Stimulated activated CD4-positive, alpha-beta T cell treated with anti-CD3 and anti-CD28 coated beads, Interleukin-4, amount 100 ng/mL, for 48 hours (primary cell): ENCODE measurements at places on chromosomes 7 and 10.

- no peak for DNase-seq
Observed at GRCh38 chr7:71627651-71628050, 495.7 kb downstream of the GALNT17 start.

GRCh38 chr10:88045096-88045495, 181.7 kb downstream of the PTEN start:
- no peak for DNase-seq

DNA sequence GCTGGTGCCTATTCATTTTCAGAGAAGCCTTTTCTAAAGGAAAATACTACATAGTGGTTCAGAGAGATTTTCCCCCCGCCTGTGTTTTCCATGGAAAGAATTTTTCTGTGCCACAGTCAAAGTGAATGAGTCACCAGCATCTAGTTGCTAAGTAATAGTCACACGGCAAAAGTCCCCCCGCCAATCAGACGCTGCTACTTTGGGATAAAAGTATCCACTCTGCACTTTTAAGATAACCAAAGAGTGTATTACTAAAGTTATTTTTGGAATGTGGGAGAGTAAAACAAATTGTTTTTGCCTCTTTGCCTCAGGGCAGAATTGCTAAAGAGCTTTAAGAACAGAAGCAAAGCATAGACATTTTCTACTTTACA, 23.5 kb downstream of the ABLIM1 start:
- DNase-seq, result no peak

DNA sequence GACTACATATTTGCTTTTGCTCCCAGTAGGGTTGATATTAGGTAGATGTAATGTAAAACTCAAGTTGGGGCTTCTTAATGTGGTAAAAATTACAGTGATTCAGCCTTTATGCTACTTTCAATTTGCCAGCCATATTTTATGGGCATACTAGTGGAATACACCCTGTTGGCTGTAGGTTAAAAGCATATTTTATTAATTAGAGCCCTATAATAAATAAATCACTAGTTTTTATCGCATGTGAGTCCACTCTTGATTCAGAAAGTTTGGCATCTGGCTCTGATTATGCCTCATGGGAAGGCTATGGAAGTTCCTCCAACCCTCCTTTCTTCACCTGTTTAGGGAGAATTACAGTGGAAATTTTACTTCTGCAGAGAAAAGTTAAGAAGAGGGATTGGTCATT, 390.9 kb downstream of the GATA3 start:
- DNase-seq, result no peak

- DNase-seq, result peak; percentile 40
Observed at GRCh38 chr7:2715341-2716231, 27.6 kb downstream of the AMZ1 start.

- DNase-seq, result no peak
Observed at GRCh38 chr10:122504610-122504950, 43.2 kb downstream of the HTRA1 start.

DNA sequence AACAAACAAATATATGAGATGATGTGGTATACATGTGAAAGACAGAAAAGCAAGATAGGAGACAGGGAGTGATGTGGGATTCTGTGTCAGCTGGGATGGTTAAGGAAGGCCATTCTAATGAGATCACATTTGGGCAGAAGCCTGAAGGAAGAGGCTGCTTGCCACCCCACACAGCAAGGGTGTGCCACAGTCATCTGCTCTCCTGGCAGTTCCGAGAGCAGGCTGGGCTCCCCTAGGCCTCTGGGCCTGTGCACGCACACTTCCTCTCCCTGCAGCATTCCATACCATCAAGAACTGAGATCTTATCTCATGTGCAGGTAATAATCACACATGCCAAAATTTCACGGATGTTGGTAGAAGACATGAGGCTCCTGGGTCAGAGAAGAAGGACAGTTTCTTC, 43.1 kb downstream of the SYPL1 start:
- no peak for DNase-seq

DNA sequence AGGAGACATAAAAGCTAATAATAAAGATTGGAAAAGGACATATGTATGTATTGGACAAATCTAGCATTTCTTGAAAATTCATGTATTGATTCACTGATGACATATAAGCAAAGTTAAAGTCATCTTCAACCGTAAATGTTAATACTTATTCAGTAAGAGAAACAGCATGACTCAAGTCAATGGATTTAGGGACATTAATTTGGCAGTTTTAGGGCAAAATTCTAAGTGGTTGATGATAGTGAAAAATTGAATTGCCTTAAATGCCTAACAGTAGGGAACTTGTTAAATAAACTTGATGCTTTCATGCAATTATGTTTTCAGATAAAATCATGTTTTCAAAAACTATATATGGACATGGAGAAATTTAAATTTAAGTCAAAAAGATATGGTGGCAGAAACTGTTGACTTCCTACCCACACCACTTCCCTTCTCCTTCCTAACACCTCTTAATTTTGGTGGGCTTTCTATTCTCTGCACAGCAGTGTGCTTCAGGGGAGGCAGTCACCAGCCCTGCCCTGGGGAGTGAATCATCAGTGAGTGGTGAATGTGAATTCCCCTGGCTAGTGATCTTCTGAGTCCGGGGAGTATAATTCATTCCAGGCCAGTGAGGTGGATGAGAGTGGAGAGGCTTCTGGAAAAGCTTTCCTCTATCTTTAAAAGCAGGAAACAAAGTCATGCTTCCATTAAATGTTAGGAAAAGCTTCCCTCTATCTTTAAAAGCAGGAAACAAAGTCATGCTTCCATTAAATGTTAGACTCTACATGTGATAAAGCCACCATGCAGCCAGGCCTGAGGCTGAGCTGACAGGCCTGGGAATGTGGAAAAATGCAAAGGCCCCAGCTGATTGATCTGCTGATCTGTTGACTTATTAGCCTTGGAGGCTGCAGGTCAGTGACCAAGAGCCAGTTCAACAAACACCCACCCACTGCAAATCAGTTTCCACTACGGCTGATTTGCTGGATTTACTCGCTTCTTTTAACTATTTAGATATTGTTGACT, 25.2 kb upstream of the ITGB1 start:
- no peak for DNase-seq

DNA sequence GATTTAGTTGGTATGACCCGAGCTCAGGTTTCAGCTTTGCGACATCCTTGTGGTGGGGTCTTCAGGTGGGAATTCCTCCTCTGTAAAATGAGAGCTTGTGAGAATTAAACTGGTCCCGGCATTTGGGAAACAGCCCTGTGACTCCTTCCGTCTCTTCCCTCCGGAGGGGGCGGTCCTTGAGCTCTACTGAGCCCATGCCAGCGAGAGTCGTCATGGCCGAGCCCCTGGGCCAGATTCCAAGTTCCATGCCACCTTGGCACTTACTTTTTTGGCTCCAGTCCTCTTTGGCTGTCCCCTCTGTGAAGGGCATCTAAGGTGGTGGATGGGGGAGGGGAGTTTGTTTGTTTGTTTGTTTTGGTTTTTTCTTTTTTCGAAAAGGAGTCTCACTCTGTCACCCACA, 47.6 kb downstream of the GTF2IRD1 start:
- DNase-seq, result no peak

DNA sequence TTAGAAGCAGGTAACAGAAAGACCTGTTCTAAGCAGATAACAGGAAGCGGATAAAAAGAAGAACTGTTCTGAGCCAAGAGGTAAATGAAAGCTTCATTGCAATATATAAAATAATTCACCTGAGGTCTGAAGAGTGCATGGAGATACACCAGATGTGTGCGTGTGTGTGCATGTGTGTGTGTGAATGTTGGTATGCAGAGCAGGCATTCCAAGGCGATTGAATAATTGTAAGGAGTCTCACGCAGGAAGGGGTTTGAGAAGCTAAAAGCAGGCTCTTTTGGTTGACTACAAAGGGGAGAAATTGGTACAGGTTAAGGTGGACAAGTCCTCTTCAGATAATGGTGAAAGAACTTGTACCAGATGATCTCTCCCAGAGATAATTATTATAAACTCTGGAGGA, 450.6 kb downstream of the DNAJB9 start:
- DNase-seq, result no peak

DNA sequence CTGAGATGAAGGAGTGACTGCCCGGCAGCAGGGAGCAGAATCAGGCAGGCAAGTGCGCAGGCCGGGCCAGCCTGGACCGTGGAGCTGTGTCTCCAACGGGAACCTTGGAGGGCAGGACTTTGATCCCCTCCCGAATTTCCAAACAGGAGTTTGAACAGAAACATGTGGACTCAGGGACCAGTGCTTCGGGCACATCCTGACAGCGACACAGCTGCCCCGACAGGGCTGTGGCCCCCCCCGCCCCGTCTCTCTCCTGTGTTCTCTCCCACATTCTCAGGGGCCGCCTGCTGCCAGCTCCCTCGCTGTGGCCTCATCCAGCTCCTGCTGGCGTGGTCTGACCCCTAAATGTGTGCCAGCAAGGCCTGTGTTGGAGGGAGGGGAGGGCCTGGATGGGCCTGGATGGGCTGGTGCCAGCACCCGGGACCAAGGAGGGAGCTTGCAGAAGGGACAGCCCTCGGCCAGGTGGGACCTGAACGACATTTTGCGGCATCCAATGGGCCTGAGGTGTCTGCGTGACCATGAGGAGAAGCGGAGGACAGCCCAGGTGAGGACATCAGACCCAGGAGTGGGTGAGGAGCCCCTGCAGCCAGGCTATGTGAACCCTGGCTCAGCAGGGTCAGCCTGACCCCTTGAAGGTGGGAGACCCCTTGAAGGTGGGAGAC, 222.9 kb downstream of the DNAJB6 start:
- no peak for DNase-seq

GRCh38 chr7:24880886-24881285, 99.1 kb downstream of the OSBPL3 start:
- no peak for DNase-seq

DNA sequence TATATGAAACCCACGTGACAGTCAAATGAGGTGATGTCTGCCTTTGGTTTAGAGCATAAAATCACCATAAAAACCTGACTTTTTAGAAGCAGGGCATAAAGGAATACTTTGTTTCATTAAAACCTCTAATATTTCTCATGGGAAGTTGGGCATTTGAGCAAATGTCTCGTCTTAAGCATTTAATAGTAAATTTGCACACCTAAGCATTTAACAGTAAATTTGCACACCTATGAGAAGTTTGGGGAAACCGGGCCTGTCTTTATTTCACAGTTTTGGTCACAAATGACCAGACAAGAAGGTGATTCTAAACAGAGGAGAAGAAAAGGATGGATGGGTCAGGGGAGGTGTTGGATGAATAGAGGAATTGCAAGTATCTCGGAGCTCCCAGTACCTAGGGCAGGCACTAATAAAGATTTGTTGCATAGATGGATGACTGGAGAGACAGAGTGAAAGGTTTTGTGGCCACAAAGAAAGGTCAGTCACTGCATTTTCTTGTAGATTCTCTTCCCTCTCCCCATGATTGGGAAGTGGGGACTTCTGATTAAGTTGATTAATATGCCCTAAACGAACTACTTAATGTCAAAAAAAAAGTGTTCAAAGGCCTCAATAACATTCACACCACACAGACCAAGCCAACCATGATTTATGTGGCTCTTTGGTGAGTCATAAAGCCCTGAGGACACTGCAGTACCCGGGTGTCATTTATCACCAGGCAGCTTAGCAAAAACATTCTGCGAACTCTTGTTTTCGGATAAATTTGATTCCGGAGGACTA, 158.2 kb downstream of the SPAG6 start:
- DNase-seq, result no peak

- no peak for DNase-seq
Observed at GRCh38 chr7:139049111-139049510, 13.3 kb upstream of the ZC3HAV1L start.

GRCh38 chr7:100675581-100676350, 2.2 kb downstream of the GNB2 start:
- peak; percentile 70 for DNase-seq

- no peak for DNase-seq
Observed at GRCh38 chr7:83117466-83117865, 45.2 kb downstream of the PCLO start.

DNA sequence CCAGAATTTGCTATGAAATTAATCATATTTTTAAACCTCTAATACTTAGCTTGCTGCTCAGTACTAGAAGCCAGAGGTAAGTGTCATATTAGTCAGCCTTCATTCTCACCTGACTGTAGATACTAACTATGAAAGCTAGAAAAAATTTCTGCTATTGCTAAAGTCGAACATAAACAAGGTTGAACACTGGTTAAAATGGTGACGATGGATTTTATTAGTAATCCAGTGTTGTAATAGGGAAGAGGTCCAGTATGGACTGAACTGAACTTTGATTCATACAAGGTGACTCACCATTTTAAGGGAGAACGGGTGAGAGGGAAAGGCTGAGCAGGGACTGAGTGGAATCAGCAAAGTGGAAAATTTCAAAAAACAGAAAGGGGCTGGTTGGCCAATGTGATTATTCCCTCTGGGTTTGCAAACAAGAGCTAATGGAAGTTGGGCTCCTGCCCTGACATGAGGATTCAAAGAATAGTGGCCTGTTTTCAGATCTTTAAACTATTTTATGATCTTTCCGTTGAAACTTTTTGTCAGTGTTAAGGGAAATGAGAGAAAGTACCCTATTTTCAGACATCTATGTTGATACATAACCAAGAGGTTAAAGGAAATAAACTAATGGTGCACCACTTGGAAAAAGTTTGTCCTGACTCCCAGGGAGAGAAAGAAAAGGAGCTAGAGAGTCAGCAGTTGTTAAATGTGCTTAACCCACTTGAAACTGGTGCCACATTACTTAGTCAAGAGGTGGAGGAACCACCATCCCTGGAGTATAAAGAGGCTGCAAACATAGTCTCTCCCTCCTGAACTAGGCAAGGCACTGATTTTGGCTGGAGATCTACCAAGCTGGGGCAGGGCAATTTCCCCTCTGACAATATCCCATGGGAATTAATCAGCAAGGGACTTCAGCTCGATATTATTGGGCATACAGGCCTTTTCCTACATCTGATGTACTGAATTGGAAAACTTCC, 15.3 kb upstream of the AKR1C1 start:
- DNase-seq, result no peak

GRCh38 chr7:101650579-101651081, 21.5 kb upstream of the MYL10 start:
- no peak for DNase-seq

DNA sequence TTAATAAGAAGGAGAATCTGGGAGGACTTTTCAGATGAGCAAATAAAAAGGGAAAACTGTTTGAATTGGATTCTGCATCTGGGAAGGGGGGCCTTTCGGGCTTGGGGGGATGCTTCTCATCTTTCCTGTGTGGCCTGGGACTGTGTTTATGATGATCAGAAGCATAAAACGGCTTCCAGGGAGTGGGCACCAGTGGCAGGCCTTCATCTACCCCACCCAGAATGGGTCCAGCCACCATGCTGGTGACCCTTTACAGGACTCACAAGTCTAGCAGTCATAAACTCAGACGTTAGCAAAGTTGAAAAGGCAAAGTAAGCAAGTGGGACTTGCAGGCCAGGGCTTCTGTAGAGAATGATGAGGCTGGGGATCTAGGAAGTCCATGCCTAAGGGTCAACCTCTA, 198.3 kb upstream of the ZMIZ1 start:
- no peak for DNase-seq

DNA sequence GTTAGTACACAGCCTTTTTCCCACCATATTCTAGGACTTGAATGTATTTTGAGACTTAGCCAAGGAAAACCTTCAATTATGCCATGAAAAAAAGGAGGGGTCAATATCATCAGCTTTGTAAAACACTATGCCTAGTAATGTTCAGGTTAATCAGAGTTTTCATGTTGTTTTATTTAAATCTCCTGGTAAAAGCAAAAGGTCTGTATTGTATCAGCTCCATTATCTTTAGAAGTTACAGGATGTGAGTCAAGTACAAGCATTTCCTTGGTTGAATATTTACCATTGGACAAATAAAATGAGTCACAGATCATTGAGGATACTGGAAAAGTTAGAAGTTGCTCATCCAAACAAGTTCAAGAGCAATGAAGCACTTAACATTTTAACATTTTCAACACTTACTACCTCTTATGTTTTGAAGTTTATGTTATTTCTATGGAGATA, 89.9 kb upstream of the CAPZA2 start:
- no peak for DNase-seq
